ENCODE measurements at places on chromosomes 5 and 9.

DNA sequence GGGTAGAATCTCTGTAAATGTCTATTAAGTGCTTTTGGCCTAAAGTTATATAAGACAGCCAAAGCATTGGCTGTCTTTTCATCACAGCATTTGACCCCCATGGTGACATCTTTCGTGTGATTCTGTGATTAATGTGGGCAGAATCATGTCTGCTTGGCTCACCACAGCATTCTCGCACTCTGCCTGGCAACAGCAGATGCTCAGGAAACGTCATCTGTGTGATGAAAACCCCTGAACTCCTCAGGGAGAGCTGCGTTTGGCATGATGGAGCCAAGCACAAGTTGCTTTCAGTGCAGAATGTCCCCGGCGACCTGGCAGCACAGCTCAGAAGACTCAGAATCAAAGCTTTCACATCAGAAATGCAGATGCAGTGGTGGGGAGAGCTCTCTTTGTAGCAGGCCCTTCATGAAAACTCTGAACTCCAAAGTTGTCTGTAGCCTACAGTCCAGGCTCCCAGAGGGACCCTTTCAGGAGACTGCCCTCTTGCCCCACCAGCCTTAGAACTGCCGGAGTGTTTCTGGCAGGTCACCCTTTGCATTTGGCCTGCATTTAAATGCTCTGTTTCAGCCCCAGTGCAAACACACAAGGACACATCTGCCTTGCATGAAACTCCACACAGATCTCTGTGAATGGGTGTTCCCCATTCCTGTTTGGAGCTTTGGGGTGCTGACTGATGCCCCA, 155.6 kb upstream of the PANK3 start:
- no peak for DNase-seq

GRCh38 chr5:90446961-90447360, 27.6 kb downstream of the MBLAC2 start:
- no peak for DNase-seq

DNA sequence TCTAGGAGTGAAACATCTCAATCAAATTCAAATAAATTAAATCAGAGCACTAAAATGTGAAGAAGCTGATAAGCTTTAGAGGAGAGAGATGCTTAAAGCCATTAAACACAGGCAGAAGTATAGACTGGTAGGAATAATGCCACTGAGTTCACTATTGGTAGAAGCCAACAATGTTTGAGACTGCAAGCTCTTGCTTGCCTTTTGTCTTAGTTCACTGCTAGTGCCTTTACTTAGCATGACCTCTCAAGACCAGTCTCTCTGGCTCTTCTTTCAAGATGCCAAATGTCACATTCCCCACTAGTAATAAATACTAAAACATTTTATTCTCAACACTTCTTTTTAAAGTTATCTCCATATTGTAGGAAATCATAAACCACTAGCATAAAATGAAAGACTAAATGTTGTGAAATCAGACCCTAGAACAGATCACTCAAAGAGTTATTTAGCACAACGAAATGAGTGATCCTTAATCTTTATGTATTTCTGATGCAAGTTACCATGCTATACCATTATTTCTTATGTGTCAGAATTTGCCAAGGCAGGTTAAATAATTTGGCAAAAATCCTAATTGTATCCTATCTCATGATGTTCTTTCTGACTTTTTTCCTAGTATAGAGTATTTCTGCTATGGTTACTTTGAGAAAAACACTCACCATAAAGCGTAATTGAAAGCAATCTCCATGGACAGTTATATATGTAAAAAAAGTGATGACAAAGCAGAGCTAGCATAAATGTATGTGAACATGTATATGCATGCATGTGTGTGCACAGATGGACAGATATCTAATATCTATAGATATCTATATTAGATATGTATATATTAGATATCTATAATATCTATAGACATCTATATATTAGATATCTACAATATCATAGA, 57.5 kb downstream of the PJA2 start:
- DNase-seq: no peak

DNA sequence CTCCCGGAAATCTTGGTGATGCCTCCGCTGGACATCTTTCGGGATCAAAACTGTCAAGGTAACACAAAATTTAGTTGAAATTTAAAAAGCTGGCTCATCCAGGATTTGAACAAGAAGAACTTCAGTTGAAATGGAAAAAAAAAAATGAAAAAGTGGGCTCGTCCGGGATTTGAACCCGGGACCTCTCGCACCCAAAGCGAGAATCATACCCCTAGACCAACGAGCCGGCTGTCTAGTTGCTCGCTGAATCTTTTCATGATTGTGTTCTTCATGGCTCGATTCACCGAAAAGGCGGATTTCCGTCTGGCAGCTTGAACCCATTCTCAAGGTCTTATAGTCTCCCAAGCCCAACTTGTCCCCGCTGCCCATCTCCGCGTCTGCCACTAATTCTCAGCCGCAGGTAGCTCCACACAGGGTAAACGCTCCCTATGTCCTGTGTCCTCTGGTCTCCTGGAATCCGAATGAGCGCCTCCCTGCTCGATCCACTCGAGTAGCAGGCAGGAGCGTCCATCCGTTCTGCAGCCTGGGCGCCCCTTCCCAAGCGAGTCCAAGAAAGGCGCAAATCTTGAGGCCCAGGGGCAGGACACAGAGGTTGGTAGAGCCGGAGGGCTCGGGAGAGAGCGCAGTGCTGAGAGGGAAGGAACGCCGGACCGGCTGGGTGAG, 16.2 kb downstream of the TRIM7 start:
- no peak for DNase-seq

GRCh38 chr9:120891884-120892747, 15.1 kb upstream of the PHF19 start:
- DNase-seq: no peak

DNA sequence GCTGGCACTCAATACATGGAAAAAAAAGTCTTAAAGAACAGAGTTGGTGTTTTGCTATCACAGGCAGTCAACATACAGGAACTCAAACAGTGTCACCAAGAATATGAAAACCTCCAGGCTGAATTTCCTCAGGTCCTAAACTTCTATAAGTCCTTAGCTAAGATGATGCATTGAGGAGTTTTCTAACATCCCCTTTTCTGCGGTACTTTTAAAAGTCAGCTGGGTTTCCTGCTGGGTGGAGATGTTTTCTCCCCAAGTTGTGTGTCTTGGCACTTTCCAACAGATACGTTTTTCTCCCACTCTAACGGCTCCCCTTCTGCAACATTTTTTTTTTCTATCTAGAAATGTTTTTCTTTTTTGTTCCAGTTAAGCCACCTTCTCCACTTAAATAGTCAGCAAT, 244.8 kb upstream of the HAPLN1 start:
- DNase-seq: no peak

DNA sequence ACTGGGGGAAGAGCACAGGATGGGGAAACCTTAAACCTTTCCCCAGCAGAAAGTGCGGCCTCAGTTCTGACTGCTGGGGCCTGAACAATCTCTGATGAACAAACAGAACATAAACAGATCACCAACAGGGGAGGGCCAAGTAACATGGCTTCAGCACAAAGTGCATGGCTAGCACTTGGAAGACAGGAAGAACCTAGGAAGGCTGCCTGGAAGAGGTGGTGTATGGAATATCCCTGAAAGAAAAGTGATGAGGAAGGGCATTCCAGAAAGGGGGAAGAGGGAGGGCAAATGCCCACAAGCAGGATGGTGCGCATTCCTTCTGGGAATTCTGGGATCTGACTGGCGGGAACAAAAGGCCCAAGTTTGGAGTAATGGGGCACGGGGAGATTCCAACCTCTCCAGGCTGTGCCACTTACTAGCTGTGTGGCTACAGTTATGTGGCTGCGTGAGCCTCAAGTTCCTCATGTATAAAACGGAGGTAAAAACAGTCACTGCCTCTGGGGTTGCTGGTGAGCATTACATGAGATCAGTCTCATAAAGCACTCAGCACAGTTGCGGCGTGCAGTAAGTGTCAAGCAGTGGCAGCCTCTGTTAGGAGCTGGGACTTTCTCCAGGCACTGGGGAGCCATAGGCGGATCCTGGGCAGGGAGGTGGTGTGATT, 1.6 kb downstream of the PDGFRB start:
- no peak for DNase-seq

All from stimulated activated CD8-positive, alpha-beta memory T cell treated with anti-CD3 and anti-CD28 coated beads, Interleukin-7, amount 100 ng/mL, for 1 hour (primary cell).